ENCODE measurements at places on chromosomes 3 and 15.

DNA sequence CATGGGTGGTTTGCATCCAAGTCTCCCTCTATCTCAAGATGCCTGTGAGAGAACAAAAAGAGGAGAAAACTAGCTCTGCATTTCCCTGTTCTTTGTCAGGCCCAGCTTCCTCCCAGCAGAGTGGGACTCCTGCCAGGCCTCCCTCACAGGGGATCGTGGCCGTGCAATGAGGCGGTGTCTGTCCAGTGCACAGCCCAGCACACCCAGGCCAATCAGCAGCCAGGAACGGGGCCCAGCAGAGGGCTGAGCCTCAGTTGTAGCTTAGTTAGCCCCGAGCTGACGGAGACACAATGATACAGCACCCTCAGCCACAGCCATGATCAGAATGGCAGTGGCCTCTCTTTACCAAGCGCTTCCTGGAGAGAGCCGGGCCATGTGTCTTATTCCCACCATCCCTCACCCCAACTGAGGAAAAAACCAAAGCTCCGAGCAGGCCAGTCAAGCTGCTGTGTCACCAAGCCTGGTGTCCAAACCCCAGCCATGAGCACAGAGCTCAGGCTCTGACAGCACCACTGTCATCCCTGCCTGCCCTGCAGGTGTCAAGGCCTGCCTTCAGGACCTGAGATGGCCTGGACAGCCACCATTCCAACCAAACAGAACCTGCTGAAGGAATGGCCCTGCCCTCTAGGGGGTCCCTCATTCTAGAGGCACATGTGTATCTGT, 71.1 kb downstream of the DNAJB8 start:
- H3K27me3 ChIP-seq, result no peaks in the 10 kb centered on the region
- no peaks in the 10 kb centered on the region for H3K36me3 ChIP-seq
- no peak overlapping the region for H3K27ac ChIP-seq
- no peak overlapping the region for H3K4me3 ChIP-seq
- H3K4me1 ChIP-seq, result no peaks in the 10 kb centered on the region

- H3K4me1 ChIP-seq, result no peaks in the 10 kb centered on the region
- H3K36me3 ChIP-seq, result no peaks in the 10 kb centered on the region
- DNase-seq, result no peak
Observed at GRCh38 chr3:19886404-19886803, 47.6 kb downstream of the EFHB start.

DNA sequence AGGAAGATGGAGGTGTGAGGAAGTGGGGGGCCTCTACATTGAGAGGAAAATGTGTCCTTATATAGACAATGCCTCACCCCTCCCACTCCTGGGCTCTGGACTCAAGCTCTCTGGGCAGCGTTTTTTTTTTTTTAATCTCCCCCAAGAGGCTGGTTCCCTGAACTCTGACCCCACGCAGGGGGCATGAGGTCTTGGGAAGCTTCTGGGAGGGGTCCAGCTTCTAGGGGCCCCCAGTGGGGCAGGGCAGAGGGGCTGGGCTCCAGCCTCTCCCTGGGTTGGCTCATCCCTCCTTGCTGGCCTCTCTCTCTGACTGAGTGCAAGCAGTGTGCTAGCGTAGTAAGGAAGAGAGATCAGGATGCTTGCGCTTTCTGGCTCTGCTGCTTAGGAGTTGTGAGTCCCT, 101.4 kb upstream of the HACD2 start:
- H3K36me3 ChIP-seq, result no peaks in the 10 kb centered on the region
- no peak overlapping the region for H3K4me3 ChIP-seq
- H3K27me3 ChIP-seq, result no peaks in the 10 kb centered on the region
- H3K4me1 ChIP-seq, result peaks cover 3% of the 10 kb centered on the region
- no peak overlapping the region for H3K27ac ChIP-seq

GRCh38 chr15:40927873-40928806, 1.0 kb upstream of the DLL4 start:
- no peak overlapping the region for H3K27ac ChIP-seq
- H3K36me3 ChIP-seq, result no peaks in the 10 kb centered on the region
- DNase-seq, result no peak
- peaks cover 2% of the 10 kb centered on the region for H3K4me1 ChIP-seq
